ENCODE measurements at places on chromosomes 2 and 18.

GRCh38 chr2:120596191-120596811 is 139.4 kb upstream of the GLI2 start:
- no peak for DNase-seq

DNA sequence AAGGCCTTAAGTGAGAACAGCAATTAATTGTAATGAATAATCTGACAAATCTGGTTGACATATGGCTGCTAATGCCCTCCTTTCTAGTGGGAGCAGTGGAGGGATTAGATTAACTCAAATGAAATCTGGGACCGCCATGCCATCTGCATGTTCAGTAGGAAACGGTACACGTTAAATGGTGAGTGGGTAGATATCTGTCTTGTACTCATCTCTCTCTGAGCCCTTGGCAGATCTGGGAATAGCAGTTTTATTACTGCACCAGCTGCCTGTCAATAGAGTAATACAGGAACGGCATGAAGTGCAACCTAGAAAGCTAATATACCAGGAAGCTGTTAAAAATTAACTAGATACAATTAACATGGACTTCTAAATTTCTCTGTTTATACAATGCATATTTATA is 258.8 kb downstream of the GPD2 start:
- no peak for DNase-seq

GRCh38 chr18:71976744-71977143 is 567.4 kb downstream of the CBLN2 start:
- DNase-seq = no peak

GRCh38 chr2:85277416-85278158 is 50.2 kb downstream of the TGOLN2 start:
- DNase-seq = no peak

GRCh38 chr2:236352761-236353593 is 88.8 kb upstream of the ASB18 start:
- peak; percentile 5 for DNase-seq

- no peak for DNase-seq
Observed at GRCh38 chr2:134609924-134610513, 108.8 kb downstream of the TMEM163 start.

DNA sequence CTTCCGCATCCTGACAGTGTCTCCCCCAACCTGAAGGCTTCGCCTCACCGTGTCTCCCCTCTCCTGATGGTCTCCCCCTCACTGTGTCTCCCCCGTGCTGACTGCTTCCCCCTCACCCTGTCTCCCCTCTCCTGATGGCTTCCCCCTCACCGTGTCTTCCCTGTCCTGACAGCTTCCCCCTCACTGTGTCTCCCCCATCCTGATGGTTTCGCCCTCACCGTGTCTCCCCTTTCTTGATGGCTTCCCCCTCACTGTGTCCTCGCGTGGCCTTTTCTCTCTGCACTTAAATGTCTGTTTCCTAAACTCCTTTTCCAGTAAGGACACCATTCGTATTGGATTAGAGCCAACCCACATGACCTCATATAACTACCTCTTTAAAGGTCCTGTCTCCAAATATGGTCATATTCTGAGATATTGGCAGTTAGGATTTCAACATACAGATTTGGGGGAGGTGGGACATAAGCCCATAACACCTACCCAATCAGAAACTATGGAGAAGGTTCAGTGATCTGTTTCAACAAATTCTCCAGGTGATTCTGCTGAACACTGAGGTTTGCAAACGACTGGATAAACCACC is 47.9 kb upstream of the RAB27B start:
- no peak for DNase-seq

DNA sequence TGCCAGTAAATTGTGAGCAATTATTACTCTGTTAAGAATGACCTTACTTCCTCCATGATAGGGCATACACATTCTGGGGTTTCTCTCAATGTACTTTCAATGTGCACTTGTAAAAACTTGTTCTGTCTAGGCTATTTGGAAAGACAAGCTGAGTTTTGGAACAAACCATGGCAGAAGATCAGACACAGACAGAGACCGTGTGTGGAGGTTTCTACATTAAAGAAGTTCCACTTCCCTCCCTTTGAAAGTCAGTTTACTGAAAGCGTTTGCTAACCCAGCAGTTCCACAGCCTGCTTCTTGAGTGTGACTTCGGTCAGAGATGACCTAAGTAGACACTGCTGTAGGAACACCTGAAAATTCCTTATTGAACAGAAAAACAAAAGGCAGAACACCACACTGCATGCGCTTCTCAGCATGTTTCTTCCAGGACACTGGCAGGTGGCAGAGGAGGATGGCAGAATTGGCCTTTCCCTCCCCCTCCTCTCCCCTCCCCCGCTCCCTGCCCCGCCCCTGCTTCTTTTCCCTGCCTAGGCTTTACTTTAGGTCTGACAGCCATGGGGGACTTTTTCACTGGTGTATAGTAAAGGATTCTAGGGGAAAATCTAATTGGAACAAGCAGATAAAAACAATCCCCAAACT is 109.8 kb downstream of the NOL10 start:
- DNase-seq = no peak

DNA sequence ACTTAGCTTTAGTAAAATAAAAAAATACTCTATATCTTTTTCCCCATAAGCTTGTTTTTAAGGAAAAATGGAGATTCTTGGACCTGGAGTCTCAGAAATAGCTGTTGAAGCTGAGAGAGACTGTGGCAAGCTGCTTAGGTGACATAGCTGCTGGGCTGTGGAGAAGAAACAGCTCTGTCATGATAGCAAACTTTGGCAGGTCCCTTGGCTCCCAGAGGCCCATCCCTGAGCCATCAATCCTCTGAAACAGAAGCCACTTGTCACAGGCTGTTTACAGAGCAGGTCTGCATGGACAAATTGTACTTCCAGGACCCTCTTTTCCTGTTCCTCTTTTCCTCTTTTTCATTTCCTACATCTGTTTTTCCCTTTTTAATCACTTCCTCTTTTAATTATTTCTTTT is 1370.1 kb upstream of the CRIM1 start:
- DNase-seq = no peak

DNA sequence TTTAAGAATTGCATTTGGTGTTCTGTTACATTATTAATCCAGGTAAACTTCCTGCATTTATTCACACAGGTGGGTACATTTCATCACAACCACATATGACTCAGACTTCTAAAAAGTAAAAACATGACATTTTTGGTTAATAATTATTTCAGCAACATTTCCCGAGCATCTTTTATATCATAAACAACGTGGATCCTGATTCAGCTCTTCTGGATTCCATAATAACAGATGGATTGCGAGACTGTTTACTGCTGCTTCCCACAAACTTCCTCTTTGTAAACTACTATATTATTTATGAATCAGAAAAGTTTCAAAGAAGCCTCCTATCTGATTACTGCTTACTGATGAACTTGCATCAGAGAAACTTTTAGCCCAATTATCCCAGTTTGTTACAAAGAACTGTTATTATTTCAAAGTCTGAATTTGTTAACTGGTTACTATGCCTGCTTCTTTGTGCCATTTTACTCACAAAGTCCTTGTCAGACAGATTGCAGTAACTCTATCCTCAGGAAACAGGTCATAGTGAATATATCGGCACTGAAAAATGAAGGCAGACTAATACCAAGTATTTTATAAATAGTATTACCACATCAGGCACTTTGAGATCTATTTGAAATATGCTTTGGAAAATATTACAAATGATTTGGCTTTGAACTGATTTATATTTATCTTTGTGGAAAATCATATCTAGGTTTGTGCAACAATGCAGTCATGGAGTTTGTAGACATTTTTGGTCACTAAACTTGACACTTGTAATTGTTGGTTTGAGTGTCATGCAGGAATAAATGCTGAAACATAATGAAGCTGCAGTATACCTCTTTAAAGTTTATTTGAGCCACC is 511.6 kb downstream of the PLCL1 start:
- no peak for DNase-seq
